Osteocyte (in vitro differentiated cells): ENCODE measurements at places on chromosomes 5 and 9.
A peak's percentile ranks its signal among the peaks of the same experiment; 100 is the strongest.

DNA sequence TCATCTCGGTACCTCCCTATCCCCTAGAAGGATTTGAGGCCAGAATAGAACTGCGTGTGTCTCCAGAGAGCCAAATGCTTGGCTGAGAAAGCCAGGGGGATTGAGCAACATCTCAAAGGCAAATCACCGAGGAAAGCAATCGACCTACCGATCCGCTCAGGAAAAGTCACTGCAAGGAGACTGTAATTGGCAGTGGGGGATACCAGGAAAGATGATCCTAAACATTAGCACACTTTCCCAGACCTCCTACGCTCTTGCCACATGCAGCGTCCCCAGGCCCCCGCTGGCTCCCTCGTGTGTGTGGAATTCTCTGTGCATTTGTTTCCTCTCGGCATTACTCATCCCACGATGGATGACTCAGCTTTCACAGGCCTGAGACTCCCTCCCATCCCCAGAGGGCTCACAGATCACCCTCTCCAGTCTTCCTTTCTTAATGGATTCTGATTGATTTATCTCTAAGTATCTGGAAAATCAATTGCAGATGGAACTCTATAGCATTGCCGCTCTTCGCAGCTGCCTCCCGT lies 82.2 kb upstream of the ICE1 start:
- DNase-seq = peak; percentile 92

DNA sequence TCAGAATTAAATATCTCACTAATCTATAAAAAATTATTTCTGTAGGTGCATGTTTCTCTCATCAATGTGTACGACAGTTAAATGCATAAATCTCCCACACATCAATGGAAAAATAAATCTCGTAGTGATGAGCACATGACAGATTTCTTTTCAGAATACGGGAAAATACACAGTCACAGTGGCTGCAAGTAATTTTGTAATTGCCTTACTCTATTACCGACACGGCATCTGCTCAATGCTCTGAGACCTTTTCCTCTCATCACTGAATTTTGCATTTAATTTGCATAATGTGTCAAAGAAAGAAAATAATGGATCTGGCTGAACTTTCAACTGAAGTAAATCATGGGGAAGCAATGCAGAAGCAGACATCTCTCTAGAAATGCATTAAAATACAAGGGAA lies 37.2 kb downstream of the PDE4D start:
- no peak for DNase-seq

- DNase-seq = no peak
Observed at GRCh38 chr5:158049459-158049858, 190.5 kb upstream of the CLINT1 start.

DNA sequence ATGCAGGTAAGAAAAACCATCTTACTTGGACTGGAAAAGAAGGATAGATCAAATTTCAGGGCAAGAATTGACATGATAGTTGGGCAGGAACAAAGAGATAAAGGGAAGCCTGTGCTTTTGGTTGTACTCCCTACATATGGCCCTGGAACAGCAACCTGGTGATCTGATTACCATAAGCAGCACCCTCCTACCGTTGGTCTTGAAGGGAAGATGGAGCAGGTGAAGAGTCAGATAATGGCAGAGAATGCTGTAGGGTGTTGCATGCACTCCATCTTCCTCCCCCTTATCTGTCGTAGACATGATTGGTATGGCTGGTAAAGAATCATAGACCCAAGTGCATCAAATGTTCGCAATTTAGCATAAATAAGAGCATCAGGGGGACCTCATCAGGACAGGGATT lies 4.7 kb downstream of the IRGM start:
- DNase-seq = no peak

DNA sequence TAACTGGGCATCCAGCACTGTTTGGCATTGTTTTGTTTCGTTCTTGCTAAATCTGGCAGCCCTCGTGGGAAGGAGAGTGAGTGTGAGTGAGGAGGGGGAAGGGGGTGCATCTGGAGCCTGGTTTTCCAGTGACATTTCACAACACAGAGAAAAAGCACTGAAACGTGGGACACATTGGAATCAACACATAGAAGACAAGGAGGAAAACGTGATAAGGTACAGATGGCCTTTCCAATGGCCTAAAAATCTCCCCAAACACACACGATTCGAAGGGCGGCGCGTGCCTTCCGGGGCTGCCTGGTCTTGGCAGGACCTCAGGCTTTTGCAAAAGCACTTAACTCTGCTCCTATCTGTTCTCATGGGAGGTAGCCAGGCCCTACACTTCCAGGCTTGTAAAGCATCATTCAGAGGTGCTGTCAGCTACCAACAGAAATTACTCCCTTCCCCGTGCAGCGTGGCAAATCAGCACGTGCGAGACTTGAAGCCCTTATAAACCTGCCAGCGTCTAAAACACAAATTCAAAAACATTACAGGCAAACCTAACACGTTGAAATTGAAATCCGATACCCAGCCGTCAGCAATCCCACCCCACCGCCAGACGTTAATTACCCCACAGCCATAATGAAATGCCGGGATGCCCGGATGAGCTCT lies 129.4 kb downstream of the OLFM1 start:
- no peak for DNase-seq

- DNase-seq = no peak
Observed at GRCh38 chr5:142432961-142433360, 108.1 kb upstream of the SPRY4 start.

DNA sequence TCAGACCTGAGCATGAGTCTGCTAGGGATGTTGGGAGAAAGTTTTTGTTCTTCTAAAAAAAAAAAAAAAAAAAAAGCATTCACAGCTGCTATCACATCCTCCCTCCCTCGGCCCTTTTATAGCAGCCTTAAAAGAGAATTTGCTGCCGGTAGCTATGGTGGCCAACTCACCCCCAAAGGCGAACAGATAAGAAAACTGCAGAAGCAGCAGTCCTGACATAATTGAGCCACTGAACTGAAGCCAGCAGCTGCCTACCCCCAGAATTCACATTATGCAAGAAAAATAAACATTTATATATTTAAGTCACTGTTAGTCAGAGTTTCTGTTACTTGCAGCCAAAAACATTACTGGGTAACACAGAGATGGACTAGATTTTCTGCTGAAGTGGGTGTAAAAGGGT lies 124.3 kb upstream of the SMARCA2 start:
- DNase-seq = no peak

DNA sequence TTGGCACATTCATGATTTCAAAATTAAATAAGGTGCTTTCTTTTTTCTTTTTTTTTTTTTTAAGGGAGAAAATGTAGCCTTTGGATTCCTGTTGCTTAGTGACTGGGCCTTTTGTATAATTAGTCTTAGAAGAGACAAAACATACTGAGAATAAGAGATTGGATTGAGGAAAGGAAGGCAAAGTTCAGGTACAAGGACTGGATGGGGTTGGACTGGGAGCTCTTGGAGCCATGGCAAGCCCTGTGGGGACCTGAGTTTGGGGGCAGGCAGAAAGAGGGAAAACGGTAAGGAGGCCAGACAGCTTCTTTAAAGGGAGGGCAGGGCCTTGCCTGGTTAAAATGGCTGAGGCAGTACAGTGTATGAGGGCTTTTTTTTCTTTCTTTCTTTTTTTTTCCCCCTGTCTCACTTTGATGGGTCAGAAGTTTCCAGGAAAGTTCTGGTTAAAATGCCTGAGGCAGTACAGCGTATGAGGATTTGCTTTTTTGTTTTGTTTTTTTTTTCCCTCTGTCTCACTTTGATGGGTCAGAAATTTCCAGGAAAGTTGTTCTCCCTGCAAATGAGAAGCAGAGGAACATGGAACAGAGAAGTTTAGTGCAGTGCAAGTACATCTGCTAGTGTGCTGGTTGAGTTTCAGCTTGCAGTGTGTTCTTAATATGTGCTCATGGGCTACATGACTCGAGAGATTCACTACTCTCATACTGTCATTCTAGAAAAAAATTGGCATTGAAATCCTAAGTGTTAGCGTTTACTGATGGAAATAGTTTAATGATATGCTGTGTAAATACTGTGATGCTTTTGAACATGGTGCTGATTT lies 16.8 kb downstream of the SNX18 start:
- DNase-seq = no peak

- no peak for DNase-seq
Observed at GRCh38 chr5:126007841-126008240, 415.4 kb upstream of the GRAMD2B start.

DNA sequence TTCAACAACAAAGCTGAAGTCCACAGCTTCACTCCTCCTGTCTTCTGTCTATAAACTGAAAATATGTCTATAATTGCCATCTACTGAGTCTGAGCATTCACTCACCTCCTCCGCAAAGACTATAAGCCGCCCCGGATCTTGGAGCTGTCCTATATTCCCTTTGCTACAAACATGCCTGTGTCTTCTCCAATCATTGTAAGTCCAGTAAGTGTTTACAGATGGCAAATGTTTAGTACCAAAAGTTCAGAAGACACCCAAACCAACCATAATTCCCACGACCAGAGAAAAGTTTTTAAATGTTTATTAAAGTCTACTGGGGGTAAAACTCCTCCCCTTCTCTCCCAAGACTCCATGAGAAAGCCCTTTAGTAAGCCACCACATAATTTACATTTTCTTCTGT lies 80.9 kb downstream of the EBF1 start:
- no peak for DNase-seq

GRCh38 chr9:130262771-130263170 lies 2.8 kb upstream of the HMCN2 start:
- no peak for DNase-seq

- no peak for DNase-seq
Observed at GRCh38 chr9:71642056-71642455, 126.3 kb downstream of the CEMIP2 start.

GRCh38 chr9:86181379-86182315 lies 77.8 kb downstream of the C9orf153 start:
- DNase-seq = no peak

GRCh38 chr9:6833518-6834192 lies 75.9 kb downstream of the KDM4C start:
- DNase-seq = no peak

DNA sequence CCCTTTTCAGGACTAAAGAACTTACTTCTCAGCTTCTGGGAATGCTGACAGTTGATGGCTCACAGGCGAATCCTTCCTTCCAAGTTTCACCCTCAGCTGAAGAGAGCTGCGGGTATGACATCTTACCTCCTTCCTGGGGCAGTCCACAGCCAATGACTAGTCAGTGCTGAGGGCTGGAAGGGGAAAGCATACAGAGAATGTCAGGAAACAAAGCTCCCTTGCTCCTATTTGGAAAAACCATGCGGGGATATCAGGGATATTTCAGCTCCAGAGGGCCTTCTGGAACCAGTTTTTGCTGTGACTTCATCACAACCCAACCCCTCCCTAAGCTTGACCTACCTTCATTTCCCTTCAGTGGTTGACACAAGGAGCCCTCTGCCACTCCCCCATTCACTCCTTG lies 15.7 kb downstream of the FTMT start:
- no peak for DNase-seq

DNA sequence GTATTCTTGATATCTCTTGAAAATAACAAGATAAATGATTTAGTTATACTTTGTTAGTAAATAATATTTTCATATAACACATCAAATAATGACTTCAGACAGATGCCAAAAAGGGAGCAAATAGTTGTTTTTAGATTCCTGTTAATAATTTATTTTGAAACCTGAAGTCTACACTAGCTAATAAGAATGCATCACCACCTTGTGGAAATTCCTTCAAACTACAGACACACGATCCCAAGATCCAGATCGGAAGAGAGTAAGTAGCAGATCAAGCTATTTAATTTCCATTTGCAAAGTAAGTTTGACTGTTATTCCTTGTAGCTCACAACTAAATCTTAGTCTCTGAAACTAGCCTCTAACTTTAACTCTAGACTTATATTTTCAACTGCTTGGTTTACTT lies 35.5 kb upstream of the ISL1 start:
- DNase-seq = no peak

DNA sequence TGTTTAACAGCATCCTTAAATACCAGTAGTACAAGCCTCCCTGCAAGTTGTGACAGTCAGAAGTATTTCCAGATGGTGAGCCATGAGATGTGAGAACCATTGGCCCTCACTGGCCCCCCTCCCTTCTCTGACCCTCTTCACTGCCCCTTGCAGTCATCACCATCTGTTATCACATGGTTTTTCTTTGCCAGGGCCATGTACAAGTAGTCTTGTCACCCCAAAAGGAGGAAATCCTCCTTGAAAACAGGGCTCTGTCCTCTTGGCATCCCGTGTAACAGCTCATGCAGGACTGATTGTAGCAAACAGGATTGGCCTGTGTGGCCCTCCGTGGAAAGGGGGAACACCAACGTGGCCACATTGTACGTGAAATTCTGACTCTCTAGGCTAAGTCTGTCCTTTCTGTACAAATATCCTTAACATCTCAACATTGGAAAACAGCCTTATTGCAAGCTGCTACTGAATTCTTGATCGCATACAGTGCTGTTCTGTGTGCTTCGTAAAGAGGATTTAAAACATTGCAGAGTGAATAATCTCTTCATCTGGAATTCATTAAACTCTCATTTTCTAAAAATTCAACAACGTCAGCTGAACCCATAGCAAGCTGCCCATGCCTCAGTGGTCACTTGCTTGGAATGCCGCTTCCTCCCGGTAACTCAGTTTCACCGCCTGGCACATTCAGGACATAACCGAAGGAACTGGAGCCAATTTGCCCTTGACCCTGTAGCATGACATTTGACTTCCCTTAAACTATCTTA lies 171.7 kb downstream of the ATPSCKMT start:
- no peak for DNase-seq

- no peak for DNase-seq
Observed at GRCh38 chr5:111469903-111470302, 42.4 kb downstream of the STARD4 start.

DNA sequence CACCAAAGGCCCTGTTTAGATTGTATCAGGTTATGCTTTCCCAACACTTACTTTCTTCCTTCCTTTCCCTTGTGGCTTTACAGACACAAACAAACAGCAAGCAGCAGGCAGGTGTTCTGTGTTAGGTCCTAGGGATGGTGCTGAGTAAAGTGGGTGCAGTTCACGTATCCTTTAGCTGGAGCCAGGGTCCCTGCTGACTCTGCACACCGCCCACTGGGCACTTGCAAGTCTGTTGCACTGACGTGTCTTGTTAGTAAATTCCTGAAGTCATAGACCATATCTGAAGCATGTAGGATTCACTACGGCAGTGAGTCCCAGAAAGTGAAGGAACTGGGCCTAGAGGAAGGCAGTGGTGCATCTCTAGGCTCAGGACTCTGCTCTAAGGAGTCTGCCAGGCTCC lies 96.5 kb downstream of the DAPK1 start:
- DNase-seq = no peak

DNA sequence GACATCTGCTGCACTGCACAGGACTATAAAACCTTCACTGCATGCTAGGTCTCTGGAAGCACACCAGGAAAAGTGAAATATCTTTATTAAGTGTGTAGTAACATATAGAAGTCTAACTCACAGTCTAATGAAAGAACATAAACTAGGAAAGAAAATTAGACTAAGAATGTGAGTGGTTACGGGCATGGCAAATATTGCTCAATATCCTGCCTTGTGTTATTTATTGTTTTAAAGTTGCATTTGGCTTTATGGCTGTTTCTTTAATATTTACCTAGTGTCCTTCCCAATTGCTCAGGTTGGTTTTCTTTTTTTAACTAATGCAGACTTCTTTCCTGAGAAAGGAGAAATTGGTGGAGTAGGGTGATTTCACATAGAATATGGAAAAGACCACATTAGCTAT lies 342.4 kb downstream of the KIAA0825 start:
- no peak for DNase-seq

- DNase-seq = no peak
Observed at GRCh38 chr9:1536522-1537170, 478.5 kb upstream of the SMARCA2 start.

GRCh38 chr9:20289423-20290010 lies 332.8 kb downstream of the MLLT3 start:
- peak; percentile 25 for DNase-seq

- no peak for DNase-seq
Observed at GRCh38 chr9:18068900-18069299, 405.1 kb upstream of the ADAMTSL1 start.
